ENCODE measurements at places on chromosomes 16 and 17. TPM values are rescaled to one million over a fixed set of nuclear protein-coding genes. Genes with fewer than 3 reads are reported as not detected.

DNA sequence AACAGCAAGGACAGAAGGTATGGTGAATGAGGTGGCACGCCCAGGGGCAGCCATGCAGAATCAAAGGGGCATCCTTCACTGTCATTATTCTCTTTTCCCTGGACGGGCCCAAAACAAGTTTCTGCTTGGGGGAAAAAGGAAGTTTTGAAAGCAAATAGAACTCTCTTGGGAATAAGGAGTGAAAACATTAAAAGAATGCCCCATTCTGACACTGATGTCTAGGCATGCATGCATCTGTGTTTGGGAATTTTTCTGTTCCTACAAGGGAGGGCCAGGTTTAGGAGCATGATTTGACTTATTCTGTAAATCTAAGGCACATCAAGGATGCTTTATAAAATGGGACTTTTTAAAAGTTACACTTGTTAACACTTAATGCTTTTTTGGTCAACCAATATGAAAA is 34.3 kb upstream of the SLC12A3 start:
- DNase-seq, result no peak

DNA sequence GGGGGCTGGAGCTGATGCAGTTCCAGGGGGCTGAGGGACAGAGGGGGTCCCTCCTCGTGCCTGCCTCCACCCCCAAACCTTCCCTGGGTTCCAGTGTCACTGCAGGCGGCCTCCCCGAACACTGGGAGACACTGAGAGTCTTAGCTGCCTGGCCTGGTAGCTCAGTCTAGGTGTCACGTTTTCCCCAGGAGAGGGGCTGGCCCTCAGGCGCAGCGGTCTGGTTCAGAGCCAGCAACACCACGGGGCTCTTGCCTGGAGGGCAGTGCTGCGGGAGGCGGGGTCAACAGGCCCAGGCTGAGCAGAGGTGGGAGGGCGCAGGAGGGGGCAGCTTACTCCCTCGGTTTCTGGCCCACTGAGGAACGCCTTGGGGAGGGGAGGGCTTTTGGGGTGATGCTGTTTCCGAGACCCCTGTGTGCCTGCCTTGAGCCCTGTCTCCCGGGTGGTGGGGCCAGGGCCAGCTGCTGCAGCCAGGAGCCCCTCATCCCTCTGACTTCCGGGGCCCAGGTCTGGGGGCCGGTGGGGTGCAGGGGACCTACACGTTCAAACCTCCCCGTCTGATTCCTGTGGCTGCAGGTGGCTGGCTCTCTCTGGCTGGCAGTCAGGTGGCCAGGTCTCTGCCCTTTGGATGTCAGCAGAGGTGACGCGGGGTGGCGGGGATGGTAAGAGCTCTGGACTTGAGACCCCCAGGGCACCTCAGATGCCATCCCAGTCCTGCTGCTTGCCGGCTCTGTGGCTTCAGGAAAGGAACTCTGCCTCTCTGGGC is 89.3 kb upstream of the GSE1 start:
- no peak for DNase-seq

DNA sequence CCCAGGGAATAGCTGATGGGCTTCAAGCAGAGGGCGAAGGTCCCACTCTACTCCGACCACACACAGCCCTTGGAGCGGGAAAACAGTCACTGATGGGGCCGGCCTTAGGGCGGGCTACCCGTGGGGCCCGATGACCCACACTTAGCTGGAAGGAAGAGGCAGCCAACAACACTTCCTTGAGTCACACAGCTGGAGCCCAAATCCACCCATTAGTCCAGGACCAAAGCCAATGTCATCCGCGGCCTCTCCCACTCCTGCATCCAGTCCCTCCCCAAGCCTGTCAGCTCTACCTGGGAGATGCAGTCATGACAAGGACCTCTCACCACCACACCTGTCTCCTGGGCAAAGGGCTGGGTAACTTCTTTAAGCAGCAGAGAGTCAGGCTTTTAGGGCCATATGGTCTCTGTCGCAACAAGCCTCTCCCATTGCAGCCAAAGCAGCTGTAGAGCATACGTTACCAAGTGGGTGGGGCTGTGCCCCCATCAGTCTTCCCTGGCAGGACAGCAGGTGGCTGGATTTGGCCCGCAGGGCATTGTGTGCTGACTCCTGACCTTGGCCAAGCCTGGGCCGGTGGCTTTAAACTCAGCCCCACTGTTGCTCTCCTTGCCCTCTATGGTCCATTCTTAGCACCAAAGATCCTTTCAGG is 110.7 kb downstream of the SOCS1 start:
- no peak for DNase-seq

DNA sequence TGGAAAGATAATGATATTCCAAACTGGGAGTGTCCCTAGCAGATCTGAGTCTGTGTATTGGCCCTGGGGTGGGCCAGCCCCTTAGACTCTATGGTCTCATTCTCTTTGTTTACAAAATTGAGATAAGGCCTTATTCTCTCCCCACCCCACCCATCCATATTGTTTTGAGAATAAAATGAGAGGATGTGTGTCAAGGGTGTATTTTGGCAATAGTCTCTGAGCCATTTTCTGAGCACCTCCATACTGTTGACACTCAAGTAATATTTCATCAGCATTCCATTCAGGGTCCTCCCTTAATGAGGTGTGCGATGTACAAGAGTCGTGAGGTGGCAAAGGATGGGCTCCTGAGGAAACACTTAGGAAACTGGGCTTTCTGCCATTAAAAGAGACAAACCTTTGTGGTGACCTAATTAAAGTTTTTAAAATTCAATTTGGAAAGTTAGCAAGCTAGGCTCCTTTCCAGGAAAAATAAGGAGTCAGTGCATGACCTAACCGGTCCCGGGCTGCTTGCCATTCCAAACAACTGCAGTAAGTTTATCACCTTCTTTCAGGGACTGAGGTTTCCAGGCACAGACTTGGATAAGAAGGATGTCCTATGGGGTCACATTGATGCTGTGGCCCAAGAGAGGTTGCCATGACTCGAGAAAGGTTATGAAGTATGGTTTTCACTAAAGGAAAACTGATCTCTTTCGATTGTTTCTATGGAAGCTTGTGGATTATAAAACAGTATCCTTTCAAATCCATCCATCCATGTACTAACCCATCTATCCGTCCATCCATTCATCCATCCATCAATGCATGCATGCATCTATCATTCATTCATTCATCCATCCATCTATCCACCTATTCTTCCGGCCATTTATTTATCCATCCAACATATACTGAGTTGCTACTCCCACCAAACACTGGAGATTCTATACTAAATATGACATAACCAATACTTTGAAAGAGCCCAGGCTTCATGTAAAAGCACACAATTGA is 443.3 kb downstream of the UTP18 start:
- no peak for DNase-seq

DNA sequence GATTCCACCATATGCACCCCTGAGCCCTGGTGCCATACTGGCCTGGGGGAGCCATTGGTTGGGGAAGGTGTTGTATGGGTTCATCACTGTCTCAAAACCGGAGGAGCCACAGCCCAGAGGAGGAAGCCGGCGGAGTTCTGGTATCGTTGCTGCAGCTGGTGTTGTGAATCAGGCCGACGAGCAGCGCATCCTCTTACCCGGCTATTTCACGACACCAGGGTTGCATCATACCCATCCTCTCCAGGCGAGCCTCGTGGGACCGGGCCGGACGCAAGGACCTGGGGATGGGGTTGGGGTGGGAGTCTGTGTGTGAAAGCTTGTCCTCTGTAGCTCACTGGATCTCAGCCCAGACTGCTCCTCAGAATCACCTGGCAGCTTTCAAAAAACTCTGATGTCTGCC is 6.6 kb upstream of the SLC12A3 start:
- no peak for DNase-seq

- no peak for DNase-seq
Measured at GRCh38 chr16:19940195-19940594, 55.5 kb upstream of the GPRC5B start.

- DNase-seq, result no peak
Measured at GRCh38 chr17:65559461-65559803, 2.0 kb downstream of the AXIN2 start.

DNA sequence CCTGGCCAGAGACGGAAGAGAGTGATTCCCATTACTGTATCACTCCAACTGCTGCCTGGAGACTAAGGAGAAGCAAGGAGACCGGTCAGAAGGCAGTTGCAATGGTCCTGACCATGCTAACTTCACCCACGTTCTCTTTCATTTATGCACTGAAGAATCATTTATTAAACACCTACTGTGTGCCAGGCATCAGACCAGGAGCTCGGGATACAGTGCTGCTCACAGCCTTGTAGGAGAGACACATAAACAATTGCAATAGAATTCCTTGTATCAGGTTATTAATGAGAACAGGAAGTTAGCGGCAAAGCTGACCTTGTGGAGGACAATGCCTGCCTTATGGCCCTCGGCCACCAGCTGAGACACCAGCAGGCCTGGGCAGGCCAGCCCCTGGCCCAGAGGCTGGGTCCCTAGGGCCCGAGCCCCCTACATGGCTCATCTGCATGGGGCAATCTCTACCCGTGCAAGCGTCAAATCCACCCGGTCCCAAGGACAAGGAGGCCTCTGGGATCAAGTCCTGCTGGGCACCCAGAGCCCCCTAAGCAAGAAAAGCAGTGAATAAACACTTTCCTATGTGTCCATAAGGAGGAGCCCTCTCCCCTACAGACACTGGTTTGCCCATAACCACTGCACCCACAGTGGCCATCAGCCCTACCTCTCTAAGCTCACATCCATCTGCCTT is 8.6 kb upstream of the ENPP7 start:
- no peak for DNase-seq

The CEP112 gene
- 5.0 TPM for total RNA-seq

GRCh38 chr16:25481636-25482035 is 210.1 kb upstream of the HS3ST4 start:
- DNase-seq, result no peak

- DNase-seq, result no peak
Measured at GRCh38 chr16:49644145-49644463, 211.8 kb downstream of the ZNF423 start.

The RTN4RL1 gene
- total RNA-seq, result 0.09 TPM

The KCNJ16 gene
- not detected for total RNA-seq

The G6PC1 gene
- total RNA-seq, result not detected

The DNAAF8 gene
- 0.30 TPM for total RNA-seq

The VWA3A gene
- 0.28 TPM for total RNA-seq

GRCh38 chr16:56673921-56674320 is 4.3 kb downstream of the MT1H start:
- peak; percentile 48 for DNase-seq

The NUP93 gene
- 129 TPM for total RNA-seq

GRCh38 chr17:59811209-59811608 is 81.5 kb downstream of the TUBD1 start:
- no peak for DNase-seq

GRCh38 chr16:48003206-48003907 is 152.4 kb downstream of the ABCC12 start:
- DNase-seq, result no peak

The TMEM100 gene
- not detected for total RNA-seq

The NKD1 gene
- total RNA-seq, result 2.1 TPM

DNA sequence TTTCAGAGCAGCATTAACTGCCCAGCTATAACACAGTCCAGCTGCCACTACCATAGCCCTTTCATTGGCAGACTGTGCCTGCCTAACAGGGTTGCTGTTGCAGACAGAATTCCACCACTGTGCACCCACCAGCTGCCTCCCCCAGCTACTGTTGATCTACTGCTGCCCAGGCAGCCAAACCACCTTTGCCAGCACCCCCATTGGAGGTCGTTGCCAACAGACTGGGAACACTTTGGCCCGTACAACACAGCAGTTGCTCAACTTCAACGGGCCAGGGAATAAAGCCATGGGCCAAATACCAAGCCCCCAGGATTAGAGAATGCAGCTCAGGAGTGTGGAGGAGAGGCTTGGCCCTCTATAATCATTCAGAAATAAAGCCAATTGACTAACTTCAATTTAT is 473.6 kb downstream of the CDH11 start:
- DNase-seq, result no peak

- no peak for DNase-seq
Measured at GRCh38 chr17:79126139-79126538, 51.5 kb downstream of the ENGASE start.

GRCh38 chr16:67858500-67858899 is 11.0 kb upstream of the CENPT start:
- no peak for DNase-seq

DNA sequence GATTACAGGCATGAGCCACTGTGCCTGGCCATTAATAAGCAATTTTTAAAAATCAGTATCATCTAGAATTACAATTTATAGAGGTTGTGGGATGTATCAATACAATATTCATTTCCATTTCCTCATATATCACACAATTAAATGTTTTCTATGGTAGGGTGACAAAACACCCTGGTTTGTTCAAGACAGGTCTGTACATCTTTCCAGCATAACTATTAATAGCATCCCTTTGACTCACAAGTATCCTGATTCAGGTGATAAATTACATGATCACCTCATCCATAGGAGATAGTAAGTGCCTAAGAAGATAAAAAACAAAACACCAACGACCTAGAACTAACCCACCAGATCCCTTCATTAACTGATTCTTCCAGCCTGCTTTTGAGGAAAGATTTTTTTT is 13.1 kb downstream of the COIL start:
- DNase-seq, result no peak

- DNase-seq, result no peak
Measured at GRCh38 chr16:20598832-20599469, 22.8 kb upstream of the ACSM2B start.

DNA sequence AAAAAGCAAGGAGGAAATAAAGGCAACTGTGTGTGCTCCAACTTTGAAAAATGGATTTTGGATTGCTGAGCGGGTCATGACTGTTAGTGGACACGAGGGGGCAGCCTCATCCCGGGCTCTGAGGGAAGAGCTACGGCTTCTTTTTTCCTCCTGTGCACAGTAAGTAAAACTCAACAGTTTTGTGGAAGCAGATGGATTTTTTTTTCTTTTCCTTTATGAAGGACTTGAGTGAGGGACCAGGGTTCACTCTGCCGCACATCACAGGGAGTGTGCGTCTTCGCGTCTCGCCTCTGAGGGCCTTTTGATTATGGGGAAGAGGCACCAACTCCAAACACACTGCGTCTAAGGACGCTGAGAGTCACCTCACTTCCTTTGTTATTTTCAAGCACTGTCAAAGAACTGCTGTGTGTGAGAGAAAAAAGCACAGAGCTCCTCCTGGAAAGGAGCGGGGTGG is 80.3 kb upstream of the GOT2 start:
- no peak for DNase-seq

GRCh38 chr17:63702721-63703015 is 2.7 kb upstream of the LIMD2 start:
- no peak for DNase-seq

DNA sequence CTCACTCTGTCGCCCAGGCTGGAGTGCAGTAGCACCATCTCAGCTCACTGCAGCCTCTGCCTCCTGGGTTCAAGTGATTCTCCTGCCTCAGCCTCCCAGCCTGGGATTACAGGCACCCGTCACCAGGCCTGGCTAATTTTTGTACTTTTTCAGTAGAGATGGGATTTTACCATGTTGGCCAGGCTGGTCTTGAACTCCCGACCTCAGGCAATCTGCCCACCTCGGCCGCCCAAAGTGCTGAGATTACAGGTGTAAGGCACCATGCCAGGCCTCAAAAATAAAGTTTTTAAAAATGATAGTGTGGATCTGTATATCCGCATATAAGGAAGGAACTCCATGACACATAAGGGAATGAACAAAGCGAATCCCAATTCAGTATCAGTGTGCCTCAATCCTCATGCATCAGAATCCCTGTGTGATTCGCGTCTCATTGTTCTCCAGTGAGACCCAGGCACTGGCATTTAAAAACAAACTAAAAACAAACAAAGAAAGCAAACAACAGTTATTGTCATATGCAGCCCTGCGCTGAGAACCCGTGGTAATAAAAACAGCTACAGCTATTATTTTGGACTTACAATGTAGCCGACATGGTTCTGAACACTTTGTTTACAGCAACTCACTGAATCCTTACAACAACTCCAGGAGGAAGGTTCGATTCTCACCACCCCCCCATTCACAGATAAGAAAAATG is 54.1 kb upstream of the CREBBP start:
- no peak for DNase-seq

The KRT12 gene
- not detected for total RNA-seq

The APOH gene
- not detected for total RNA-seq

GRCh38 chr17:11935734-11936406 is 61.4 kb downstream of the ZNF18 start:
- DNase-seq, result peak; percentile 47

Data from activated CD8-positive, alpha-beta memory T cell treated with anti-CD3 and anti-CD28 coated beads, Interleukin-2, amount 10 ng/mL, durations not matched to agents 7 days and 5 days (primary cell).